ENCODE measurements at places on chromosomes 7 and 10. TPM values are rescaled to one million over a fixed set of nuclear protein-coding genes. Genes with fewer than 3 reads are reported as not detected.
A peak's percentile ranks its signal among the peaks of the same experiment; 100 is the strongest.

- peak; percentile 48 for DNase-seq
Observed at GRCh38 chr7:23712368-23713284, 2.6 kb downstream of the STK31 start.

DNA sequence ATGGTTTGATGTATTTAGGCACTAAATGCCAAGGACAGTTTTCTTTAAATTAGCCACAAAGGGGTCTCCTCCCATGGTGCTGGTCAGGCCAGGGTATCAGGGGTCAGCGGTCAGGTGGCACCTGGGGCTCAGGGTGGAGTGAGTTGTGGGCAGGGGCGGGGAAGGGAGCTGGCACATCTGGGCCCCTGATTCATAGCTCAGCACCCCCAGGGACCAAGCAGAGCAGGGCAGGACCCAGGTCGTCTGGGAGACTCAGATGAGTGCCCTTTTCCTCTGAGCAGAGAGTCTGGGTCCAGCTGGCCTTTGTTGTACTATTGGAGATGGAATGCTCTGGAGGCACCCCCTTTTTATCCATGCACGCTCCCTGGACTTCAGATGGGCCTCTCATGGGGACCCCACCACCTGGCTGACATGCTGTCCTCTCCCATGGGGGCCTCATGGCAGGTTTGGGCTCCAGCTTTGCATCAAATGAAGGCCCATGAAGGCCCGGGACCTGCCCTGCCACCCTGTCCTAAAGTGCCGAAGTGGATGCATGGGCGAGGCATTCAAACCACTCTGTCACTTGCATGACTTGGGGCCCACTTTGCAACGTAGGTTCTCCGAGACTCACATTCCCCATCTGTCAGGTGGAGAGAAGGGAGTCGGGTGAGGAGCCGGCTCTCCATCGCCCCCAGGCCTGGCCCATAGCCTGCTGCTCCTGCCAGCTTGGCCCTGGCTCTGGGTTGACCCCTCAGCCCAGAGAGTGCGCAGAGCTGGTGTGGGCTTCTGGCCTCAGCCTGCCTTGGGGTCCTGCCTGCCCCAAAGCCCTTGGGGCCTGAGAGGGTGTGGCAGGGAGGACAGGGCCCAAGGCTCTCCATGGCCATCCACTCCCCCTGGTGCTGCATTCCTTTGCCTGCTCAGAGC lies 66.4 kb downstream of the RAMP3 start:
- no peak for DNase-seq

DNA sequence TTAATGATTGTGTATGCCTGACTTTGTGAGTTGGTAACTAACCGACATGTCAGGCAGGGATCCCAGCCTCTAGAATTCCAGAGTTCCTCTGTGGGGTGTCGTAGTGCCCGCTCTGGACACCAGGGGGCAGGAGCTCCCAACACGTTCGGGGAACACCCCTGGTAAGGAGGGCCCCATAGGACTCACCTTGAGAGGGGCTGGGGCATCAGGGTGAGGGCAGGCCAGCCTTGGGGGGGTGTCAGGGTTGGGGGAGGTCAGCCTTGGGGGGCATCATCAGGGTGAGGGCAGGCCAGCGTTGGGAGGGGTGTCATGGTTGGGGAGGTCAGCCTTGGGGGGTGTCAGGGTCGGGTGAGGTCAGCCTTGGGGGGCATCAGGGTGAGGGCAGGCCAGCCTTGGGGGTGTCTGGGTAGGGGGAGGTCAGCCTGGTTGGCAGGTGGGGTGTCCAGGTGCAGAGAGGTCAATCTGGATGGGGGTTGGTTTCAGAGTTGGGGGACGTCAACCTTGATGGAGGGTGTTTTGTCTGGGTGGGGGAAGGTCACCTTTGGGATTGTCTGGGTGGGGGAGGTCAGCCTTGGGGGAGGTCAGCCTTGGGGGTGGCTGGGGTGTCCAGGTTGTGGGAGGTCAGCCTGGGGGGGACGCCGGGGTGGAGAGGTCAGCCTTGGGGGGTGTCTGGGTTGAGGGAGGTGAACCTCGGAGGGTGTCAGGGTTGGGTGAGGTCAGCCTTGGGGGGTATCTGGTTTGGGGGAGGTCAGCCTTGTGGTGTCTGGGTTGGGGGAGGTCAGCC lies 45.6 kb upstream of the SUN1 start:
- DNase-seq = no peak

CPA2 gene
- not detected for total RNA-seq

GRCh38 chr10:78865538-78865875 lies 203.3 kb upstream of the ZMIZ1 start:
- no peak for DNase-seq

- DNase-seq = no peak
Observed at GRCh38 chr10:67770537-67770936, 67.5 kb downstream of the DNAJC12 start.

- no peak for DNase-seq
Observed at GRCh38 chr10:64363687-64364086, 842.5 kb downstream of the REEP3 start.

GRCh38 chr7:158609313-158609974 lies 21.8 kb upstream of the PTPRN2 start:
- DNase-seq = no peak

DNA sequence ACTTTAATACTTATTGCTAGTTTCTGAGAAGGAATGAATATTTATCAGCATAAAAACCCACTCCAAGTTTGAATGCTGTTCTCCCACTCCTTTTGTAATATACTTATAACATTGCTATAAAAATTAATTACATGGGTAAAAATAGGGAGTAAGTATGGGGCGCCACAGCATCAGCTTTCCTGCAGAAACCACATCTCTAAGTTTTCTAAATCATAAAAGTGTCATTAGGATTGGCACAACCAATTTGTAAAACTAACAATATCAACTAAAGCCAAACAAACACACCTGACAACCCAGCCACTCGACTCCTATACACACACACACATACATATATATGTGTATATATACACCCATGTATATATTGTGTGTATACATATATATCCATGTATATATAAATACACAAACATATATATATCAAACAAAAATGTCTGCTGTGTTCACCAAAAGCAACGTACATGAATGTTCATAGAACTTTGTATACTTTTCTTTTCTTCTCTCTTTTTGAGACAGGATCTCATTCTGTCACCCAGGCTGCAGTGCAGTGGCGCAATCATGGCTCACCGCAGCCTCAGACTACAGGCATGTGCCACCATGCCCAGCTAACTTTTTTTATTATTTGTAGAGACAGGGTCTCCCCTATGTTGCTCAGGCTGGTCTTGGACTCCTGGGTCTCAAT lies 14.8 kb upstream of the LRRC17 start:
- no peak for DNase-seq

C10orf105 gene
- not detected for total RNA-seq

DNA sequence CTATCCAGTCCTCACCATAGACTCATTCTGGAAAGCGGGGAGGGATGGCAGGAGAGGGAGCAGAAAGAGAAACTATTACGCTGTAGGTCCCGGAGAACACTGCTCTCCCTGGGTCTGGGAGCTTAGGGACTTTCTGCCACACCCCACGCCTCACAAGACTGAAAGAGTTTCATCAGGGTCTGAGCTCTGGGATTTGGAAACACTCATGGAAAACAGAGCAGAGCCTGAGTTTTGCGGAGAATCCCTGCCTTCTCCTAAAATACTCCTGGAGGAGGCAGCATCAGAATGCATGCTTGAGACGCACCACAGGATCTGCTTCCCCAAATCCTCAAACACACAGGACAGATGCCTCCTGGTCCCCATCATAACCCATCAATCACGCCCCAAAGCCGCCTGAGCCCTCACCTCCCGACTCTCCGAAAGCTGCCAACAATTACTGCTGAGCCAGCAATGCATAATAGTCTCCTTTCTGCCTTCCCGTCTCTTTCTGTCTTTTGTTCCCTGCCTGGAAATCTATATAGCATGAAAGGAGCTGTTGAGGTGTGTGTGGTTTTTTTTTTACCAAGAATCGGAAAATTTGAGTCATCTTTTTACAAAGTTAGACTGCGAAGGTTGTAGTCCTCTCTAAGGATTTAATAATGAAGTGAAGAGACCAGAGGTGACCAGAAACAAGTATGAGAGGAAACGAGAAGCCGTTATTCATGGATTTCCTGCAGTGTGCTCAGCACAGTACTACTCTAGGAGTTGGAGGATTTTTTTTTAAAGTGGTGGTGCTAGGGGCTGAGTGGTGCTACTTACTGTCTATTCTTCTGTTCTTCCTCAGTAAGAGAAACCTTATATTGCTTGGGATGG lies 37.7 kb downstream of the ASB13 start:
- DNase-seq = no peak

DNA sequence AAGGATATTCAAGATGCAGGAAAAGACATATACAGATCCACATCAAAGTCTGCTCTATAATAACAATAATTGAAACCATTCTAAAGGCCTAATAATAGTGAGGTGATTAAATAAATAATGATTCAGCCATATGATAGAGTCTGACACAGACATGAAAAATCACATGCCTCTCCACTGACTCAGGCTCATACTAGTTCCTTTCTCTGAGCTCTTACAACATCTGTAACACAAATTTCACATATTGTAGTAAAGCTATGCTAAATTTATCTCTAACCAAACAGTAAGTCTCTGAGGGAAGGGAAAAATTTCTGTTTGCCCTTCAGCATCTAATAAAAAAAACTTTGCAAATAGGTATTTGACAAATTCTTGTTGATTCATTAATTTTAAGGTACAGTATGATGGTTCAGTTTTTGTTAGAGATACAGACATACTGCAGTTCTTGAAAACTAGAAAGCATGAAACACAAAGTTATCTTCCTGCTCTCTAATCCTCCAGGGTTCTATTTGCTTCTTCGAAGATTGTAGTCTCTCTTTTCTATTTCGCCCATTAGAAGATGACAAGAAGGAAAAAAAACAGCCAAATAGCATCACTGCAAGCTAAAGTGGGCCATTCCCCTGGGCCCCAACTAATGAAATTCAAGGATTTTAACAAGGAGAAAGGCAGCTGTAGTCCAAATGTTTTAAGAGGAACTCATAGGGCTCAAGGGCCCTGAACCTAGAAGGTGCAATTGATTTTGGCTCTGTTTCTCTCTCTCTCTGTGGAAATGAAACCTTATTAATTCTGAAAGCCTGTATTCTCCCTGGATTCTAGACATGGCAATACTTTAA lies 53.9 kb downstream of the CUBN start:
- no peak for DNase-seq

DNA sequence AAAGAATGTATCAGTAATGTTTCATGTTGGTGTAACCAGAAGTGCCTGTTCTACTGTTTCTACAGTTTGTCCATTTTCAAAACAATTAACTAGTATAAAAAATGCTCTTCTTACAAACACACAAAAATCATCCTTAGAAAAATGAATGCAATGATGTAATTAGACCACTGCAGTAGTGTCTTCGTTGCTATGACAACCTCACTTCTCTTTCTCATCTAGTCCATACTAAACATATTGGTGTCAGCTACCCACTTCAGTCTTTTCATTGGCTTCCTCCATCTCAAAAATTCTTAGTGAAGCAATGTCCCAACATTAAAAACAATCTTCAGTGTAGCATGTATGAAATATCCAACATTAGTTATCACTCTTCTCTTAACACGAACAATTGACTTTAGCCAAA lies 1265.8 kb downstream of the REEP3 start:
- no peak for DNase-seq

GRCh38 chr10:61061923-61062504 lies 118.0 kb upstream of the RHOBTB1 start:
- no peak for DNase-seq

DNA sequence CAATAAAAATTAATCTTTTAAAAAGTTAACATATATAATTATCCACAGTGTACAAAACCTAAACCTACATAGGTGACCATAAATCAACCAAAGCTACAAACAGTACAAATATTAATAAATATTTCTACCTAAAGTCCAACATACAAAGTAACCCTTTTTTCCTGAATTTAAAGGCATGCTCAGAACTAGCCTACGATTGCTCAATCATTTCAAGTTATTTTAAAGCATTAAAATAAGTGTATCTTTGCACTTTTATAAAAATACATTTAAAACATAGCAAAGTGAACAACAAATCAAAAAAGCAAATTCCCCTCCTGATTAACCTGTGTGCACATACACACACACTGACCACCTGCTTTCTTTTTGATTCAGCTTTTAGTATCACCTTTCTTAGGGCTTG lies 202.2 kb downstream of the PARD3 start:
- no peak for DNase-seq

SHOC2 gene
- total RNA-seq = 38.4 TPM

- no peak for DNase-seq
Observed at GRCh38 chr10:31064348-31064747, 32.7 kb upstream of the ZNF438 start.

DNA sequence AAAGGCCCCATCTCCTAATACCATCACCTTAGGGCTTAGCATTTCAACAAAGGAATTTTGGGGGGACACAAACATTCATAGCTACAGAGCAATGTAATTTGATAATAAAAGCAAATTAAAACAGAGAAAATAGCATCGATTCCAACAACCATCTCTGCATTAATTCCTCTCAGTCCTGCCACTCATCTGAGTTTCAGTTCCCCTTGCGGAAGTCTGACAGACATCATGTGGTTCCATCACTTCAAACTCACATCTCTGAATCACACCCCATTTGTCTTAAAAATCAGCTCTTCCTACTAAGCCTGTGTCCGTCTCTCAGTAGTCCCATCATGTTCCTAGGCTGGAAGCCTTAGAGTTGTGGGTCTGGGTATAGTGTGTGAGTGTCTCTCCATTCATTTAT lies 3.6 kb downstream of the ADCK2 start:
- DNase-seq = no peak

DNA sequence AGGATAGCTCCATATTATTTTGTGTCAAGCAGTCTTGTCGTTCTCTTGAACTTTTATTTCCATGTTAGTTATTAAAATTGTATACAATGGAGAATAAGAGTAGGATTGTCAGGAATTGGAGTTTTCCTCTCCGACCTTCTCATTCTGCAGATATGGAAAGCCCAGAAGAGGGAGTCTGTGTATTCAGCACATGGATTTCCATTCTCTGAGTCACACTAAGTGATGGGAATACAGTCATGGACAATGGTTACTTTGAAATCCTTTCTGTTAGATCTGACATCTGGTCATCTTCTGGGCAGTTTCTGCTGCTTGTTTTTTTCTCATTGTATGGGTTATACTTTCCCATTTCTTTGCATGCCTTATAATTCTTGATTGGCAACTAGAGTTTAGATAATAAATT lies 5.0 kb upstream of the TASOR2 start:
- no peak for DNase-seq

MACC1 gene
- 0.19 TPM for total RNA-seq

WNT8B gene
- total RNA-seq = not detected

DNA sequence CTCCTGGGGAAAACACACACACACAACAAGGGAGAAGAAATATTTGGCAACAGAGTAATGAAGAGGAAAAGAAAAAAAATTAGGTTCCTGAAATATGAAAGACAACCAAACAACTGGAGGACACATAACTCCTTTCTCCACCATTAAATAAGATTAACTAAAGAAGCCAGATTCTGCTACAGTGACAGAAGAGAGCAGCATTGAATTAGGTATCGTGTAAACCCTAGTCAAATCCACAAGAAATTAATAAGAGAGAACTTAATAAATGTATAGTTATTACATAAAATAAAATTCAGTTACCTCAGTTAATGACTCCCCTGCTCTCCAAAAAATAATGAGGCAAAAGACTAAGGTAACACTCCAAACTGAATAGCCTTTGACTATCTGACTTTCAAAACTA lies 306.7 kb downstream of the CRPPA start:
- peak; percentile 41 for DNase-seq

COL28A1 gene
- total RNA-seq = not detected
